ENCODE measurements at places on chromosomes 16 and 17. TPM values are rescaled to one million over a fixed set of nuclear protein-coding genes. Genes with fewer than 3 reads are reported as not detected.

The C17orf78 gene
- polyA plus RNA-seq: not detected

The TBC1D24 gene
- polyA plus RNA-seq: 25.1 TPM

The ZFPM1 gene
- 1.8 TPM for polyA plus RNA-seq

DNA sequence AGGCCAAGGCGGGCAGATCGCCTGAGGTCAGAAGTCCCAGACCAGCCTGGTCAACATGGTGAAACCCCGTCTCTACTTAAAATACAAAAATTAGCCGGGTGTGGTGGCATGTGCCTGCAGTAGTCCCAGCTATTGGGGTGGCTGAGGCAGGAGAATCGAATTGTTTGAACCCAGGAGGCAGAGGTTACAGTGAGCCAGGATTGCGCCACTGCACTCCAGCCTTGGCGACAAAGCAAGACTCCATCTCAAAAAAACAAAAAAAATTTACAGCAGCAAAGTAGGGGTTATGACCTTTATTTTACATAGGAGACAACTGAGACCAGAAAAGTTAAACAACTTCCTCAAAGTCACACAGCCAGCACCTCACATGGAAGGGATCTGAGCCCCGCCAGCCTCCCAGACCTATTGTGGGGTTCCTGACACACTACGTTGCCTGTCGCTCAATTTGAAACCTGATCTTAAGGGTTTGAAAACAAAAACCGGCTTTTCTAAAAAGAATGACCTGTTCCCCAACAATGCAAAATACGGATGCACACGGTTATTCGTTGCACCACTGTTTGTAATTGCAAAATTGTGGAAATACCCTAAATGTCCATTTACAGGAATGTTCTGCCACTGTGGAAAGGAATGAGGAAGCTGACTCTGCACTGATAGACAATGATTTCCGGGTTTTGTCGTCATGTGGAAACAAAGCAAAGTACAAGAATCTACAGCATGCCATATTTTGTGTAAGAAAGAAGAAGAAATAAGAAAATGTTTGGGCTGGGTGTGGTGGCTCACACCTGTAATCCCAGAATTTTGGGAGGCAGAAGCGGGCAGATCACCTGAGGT is 77.2 kb downstream of the CNGB1 start:
- no peak for DNase-seq

GRCh38 chr17:57281887-57282286 is 25.6 kb downstream of the MSI2 start:
- no peak for DNase-seq

DNA sequence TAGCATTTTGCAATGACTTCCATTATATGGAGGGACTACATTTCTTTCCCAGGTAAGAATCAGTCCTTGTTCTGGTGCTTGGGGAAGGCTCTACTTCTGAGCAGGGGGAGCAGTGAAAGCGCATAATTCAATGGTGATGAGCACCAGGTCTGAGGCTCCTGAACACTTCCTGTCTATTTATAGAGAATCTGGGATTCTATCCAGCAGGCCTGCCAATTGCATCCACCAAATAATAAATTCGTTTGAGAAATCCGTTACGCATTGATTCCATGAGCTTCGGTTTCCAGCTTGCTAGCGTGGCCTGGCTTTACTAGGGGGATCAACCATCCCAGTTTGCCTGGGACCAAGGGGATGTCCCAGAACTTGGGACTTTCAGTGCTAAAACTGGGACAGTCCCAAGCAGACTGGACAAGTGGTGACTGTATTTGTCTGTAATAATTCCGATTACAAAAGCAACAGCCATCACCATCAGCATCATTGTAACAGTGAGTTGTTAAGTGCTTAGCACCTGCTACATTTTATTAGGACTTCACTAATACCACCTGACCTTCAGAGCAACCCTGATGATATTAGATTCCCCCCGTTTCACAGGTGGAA is 349.9 kb downstream of the MAF start:
- peak; percentile 58 for DNase-seq

GRCh38 chr17:81926451-81927151 is 934 bp downstream of the MAFG start:
- DNase-seq: no peak

- no peak for DNase-seq
Measured at GRCh38 chr16:10111156-10111761, 71.0 kb downstream of the GRIN2A start.

DNA sequence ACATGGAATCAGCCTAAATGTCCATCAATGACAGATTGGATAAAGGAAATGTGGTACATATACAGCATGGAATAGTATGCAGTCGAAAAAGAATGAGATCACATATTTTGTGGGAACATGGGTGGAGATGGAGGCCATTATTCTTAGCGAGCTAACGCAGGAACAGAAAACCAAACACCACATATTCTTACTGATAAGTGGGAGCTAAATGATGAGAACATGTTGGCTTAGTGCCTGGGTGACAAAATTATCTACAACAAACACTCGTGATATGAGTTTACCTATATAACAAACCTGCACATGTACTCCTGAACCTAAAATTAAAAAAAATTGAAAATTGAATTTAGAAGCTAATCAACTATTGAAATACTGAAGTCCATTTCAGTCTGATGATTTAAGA is 6.1 kb downstream of the ANKS4B start:
- no peak for DNase-seq

DNA sequence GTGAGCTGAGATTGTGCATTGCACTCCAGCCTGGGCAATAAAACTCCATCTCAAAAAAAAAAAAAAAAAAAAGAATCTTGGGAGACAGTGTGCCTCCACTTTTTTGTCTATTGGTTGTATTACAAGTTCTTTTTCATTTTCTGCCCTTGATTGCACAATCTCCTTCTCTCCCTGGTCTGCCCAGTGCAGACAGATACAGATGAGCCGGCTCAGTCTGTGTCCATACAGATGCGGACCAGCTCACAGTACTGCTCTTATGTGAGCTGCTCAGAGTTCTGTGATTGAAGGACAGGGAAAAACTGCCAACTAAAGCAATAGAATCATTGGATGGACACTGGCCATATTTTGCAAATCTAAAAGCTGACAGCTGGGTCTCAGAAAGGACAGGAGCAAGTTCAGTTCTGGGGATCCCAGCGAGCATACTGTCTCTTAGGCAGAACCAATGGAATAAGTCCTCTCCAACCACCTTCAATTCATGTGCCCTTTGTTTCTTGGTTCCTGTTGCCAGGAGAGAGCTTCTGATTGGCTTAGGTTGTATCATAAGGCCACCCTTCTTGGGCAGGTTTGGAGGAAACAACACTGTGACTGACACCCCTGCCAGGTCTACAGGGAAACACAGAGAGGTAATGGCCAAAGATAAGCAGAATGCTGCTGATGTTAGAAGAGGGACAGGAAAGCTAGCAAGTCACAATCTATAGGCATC is 495.6 kb upstream of the HSBP1 start:
- DNase-seq: no peak

GRCh38 chr17:72590382-72590781 is 469.6 kb downstream of the SOX9 start:
- DNase-seq: no peak

GRCh38 chr16:69463876-69464275 is 39.5 kb downstream of the CYB5B start:
- no peak for DNase-seq

- no peak for DNase-seq
Measured at GRCh38 chr17:65790241-65790640, 228.8 kb upstream of the AXIN2 start.

- no peak for DNase-seq
Measured at GRCh38 chr17:80782536-80783427, 208.9 kb upstream of the CHMP6 start.

GRCh38 chr16:67393111-67393787 is at the start of gene TPPP3:
TSS of gene TPPP3 (minus strand) at chr16:67393498. CDS start at chr16:67391111, 2,387 bp downstream.
- peak; percentile 68 for DNase-seq

DNA sequence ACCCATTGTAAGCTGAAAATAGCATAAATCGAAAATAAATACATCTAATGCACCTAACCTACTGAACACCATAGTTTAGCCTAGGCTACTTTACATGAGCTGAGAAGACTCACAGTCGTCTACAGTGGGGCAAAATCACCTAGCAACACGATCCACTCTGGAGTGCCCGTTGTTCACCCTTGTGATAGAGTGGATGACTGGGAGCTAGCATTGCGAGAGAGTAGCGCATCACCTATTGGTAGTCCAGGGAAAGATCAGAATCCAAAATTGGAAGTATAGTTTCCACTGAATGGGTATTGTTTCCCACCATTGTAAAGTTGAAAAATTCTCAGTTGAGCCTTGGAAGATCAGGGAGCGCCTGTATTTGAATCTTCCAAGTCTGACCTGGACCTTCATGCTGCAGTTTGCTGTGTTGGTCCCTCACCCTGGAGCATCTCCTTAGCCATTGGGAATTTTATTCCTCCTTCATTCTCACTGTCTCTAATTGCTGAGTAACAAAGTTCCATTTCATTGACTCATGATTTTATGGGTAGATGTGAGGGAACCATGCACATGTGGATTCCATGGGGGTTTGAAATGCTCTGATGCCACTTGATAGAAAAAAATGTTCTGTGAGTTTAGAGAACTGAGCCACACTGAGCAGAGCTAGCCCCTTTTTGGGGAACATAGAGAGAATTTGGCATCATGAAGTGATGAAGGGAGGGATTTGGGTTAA is 19.6 kb downstream of the AKAP1 start:
- DNase-seq: no peak

Data from forelimb muscle (tissue), 1 donor.